Activated T-helper 17 cell treated with anti-CD3 and anti-CD28 coated beads, Interleukin-2, amount 50 U/mL, for 72 hours (primary cell): ENCODE measurements at places on chromosomes 4 and X. TPM values are rescaled to one million over a fixed set of nuclear protein-coding genes. Genes with fewer than 3 reads are reported as not detected.

DNA sequence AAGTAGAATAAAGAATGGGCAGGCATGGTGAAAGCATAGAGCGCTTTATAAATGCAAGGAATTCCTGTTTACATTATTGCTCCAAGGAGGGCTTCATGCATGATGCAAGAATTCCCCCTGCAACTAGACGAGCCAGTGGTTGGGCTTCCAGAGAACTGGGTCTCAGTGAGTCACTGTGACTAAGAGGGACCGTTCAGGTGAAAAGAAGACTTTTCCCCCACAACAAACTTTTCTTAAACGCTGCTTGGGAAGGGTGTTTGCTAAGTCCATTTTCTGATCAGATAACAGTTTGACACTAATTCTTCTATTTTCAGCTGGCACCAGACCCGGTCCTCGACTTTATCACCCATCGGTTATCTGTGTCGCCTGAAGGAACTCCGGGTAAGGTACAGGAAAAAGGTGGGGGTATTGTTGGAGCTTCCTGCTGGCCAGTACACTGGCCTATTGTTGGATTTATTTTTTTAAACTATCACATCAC, 40.1 kb downstream of the LDB2 start:
- ATAC-seq, result no peak

Gene SNCA
- 0.85 TPM for total RNA-seq

Gene C1QTNF7
- total RNA-seq, result not detected

DNA sequence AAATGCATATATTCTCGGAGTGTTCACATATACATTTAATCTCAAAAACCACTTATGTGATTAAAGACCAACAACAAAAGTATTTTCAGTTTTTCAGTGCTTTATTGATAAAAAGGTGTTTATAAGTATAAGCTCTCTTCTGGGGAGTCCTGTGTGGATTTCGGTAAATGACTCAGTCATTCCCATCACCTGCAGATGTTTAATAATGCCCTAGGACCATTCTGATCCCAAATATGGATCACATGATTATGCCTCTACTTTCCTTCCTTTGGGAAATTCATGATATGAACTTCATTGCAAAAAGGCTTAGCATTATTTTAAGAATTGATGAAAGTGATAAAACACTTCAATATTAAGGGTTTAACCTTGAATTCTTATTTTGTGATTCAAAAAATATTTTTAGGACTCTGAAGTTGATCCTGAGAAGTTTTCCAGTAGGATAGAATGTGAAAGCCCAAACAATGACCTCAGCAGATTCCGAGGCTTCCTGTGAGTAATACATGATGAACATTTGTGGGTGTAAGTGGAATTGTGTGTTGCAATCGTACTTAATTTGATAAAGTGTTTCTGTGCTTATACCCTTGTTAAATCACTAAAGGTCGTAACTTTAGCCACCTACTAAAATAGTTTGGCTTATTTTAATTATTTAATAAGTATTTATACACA, 40.2 kb downstream of the ATP10D start:
- no peak for ATAC-seq

DNA sequence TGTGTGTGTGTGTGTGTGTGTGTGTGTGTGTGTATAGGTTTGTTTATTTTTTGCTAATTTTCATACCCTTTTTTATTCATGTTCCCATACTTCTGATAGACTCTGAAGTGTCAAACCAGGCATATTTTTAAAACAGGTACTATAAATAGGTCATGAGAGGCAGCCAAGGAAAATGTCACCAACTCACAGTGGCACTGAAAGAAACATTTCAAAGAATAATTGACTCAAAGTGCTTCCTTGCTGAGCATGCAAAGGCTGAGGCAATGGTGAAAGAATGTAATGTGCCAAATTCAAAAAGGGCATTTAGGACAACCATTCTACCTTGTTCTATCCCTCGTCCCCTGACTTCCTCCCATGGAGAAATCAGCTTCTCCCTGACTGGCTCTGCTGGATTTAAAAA, 95.5 kb downstream of the EIF4E start:
- ATAC-seq, result no peak

Gene G6PD
- total RNA-seq, result 78.3 TPM

Gene NUDT11
- 1.5 TPM for total RNA-seq

Gene MAGEE2
- total RNA-seq, result not detected

DNA sequence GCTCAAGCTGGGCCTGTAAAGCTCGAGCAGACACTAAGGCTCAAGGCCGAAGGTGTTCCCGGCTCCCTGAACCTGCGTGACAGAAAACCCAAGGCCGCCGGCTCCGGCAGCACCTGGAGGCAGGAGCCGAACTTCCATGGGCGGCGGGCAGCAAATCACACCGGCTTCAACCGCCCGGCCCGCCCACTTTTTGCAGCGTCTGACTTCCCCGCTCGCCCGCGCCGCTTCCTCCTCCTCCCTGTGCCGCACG, 940 bp upstream of the NSD2 start:
- peak; percentile 60 for ATAC-seq

GRCh38 chr4:154807042-154807630, 26.1 kb downstream of the RBM46 start:
- no peak for ATAC-seq

DNA sequence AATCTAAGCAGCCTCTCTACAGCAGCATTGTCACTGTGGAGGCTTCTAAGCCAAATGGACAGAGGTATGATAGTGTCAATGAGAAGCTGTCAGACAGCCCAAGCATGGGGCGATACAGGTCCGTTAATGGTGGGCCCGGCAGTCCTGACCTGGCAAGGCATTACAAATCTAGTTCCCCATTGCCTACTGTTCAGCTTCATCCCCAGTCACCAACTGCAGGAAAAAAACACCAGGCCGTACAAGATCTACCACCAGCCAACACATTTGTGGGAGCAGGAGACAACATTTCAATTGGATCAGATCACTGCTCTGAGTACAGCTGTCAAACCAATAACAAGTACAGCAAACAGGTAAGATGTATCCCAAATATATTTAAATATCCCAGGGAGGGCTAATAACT, 4.1 kb downstream of the PCDH7 start:
- no peak for ATAC-seq

Gene XAGE1A
- not detected for total RNA-seq

Gene FRYL
- 83.1 TPM for total RNA-seq

- ATAC-seq, result no peak
Observed at GRCh38 chr4:175514174-175514573, 297.9 kb downstream of the GPM6A start.

Gene BTK
- total RNA-seq, result 1.7 TPM

DNA sequence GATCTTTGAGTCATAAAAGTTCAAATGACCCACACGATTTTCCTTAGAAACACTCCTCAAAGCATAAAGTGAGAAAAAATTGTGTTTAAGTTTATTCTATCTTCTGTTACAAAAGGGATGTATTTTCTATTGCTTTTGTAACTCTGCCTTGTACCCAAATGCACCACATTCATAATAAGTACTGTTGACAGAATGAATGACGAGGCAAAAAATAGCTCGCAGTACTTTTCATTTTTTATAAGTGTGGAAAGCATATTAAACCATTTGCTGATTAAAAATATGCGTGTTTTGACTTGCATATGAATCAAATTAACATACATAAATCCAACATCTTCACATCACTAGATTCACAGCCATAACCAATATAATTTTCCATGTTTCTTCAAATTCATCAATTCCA, 11.2 kb upstream of the TSPAN5 start:
- ATAC-seq, result no peak

DNA sequence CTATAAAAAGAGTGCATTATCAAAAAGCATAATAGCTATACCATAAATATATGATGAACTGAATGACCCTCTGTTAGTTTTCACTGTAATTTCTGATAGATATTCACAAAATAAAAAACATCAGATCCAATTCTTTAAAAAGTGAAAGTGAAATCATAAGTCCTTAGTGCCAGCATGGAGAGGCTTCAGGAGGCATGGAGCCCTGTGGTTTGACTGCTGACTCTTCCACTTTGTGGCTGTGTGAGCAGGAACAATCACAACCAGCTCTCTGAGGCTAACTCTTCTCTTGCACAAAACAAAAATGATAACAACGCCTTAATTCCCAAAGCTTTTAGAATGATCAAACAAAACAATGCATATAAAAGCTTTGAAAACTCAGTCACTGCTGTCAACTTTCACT, 1143.9 kb downstream of the PDHA2 start:
- no peak for ATAC-seq

Gene EMCN
- total RNA-seq, result not detected

DNA sequence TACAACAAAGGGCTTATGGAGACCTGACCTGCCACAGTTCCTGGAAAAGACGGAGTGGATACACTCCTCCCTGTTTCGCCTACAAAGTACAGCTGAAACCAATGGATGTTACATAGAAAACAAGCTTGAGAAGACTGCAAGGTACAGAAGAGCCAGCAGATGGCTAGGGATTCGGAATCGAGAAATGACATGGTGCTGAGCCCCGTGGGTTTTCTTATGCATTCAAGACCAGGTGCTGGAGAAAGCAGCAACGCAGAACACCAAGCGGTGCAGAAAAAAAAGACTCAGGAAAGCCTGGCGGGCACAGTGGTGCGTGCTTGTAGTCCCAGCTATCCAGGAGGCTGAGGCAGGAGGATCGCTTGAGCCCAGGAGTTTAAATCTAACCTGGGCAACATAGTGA, 13.8 kb downstream of the TIMM17B start:
- ATAC-seq, result no peak

DNA sequence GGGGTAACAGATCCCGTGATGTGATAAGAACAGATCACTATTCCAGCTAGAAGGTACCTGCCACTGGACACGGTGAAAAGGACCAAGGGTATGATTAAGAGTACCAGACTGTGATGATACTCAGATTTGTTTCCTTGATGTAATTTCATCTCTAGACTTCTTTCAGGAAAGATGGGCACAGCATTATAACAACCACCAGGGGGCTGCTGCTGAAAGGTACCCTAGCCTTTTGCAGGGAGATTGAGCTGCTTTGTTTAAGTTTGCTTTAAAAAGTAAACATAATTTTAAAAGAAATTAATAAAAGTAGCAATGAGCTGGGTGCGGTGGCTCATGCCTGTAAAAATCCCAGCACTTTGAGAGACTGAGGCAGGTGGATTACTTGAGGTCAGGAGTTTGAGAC, 145.4 kb downstream of the EMCN start:
- ATAC-seq, result no peak

Gene BANK1
- total RNA-seq, result 0.17 TPM

DNA sequence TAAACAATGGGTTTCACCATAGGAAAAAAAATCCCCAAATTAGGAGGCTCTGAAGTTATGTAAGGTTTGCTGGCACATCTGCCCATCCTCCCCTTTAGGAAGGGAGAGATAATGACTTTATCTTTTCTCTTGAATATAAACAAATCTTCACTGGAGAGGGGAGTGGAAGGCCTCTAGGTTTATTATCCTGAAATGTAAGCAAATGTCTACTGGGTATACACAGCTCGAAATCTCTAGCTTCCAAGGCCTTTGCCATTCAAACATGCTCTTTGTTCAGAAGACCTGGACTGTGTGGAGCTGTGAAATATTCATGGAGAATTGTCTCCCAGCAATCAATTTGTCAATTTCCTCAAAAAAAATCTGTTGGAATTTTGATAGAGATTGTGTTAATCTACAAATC, 21.7 kb upstream of the MED14 start:
- no peak for ATAC-seq

GRCh38 chr4:18754180-18754579, 732.6 kb upstream of the LCORL start:
- ATAC-seq, result no peak

Gene CYP4V2
- 8.2 TPM for total RNA-seq

- ATAC-seq, result no peak
Observed at GRCh38 chr4:98680806-98681205, 22.4 kb upstream of the TSPAN5 start.

Gene FAM9A
- total RNA-seq, result not detected

- ATAC-seq, result no peak
Observed at GRCh38 chrX:16651391-16652024, 1.6 kb downstream of the S100G start.

DNA sequence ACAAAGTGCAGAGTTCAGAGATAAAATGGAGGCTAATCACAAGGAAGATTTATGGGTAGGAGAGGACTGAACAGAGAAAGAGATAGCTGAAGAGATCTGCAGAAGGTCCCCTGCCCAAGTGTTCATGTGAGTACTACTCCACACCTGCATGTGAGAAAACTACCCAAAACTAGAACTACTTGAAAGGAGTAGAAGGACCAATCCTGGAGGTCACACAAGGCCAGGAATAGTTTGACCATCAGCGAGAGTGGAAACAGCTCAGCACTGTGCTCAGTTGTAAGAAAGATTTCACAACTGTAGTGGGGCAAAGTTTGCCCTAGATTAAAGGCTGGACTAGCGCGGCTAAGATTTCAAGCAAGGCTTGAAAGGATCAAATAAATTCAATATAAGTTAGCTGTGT, 422.7 kb upstream of the LCORL start:
- no peak for ATAC-seq

Gene CMC4
- total RNA-seq, result 7.1 TPM
